ENCODE measurements at places on chromosomes 6 and 20.

DNA sequence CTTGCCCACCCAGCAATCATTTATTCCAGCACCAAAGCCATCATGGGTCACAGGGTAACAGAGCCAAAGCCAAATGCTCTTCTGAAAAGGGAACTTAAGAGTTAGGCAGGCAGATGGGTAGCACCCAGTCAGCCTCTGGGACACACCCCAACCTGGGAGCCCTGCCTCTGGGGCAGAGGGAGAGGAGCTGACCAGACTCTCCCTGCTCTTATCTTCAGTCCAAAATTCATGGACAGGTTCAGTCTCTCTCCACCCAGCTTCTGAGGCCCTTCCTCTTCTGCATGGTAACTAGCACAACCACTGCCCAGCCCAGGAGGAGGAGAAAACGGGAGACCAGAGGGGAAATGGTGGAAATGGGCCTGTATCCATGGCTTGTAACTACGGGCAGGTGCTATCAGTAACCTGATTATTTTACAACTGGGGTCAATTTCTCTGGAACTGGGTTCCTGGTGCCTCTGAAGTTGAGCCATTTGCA lies 105.4 kb downstream of the NOL4L start:
- DNase-seq, result no peak

DNA sequence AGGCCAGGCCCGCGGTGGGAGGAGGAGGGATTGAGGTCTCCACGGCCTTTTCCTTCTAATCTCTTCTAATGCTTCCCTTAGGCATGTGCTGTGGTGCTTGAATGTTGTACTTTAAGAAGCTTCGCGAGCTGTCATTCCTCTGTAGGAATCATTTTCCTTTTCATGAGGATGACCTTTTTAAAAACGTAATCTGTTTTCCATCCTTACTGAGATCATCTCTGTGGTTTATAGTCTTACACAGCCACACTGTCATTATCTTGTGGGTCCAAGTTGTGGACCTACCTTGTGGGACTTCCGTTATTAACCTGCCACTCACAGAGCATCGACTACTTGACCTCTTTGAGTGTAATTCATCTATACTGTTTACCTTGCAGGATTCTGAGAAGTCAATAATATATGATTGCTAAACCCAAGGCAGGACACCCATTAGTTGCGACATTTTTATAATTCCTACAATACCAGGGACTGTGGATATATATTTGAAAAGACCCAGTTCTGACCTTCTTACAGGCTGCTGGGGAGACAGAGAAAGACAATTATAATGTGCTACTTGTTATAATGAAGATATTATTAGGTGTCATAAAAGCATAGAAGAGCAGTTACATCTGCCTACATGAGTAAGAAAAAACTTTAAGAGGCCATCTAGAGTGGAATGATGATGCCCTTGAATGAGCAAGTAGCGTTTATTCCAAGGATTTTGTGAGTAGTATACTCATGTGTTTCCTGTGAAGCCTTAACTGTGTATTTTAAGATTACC lies 842 bp downstream of the SLC25A27 start:
- DNase-seq, result peak; percentile 44

DNA sequence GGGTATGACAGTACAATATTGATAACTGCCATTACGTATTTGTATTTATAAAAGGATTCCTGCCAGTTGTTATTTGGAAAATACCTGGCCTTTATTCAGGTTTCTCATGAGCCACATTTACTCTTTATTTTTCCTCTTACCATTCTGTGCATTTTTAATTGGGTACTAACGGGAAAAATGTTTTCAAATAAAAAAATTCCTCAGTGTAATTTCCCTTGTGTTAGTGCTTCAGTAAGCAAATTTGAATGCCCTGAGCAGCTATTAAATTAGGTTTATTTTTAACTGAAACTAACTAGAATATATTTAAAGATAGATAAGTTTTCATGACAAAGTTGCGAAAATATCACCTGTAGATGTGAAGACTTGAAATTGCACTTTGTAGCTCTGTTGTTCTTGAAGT lies 146.0 kb downstream of the PTCHD4 start:
- no peak for DNase-seq

GRCh38 chr20:44848254-44849015 lies 37.1 kb upstream of the YWHAB start:
- DNase-seq, result no peak

- no peak for DNase-seq
Observed at GRCh38 chr6:87200469-87201175, 45.3 kb downstream of the ZNF292 start.

DNA sequence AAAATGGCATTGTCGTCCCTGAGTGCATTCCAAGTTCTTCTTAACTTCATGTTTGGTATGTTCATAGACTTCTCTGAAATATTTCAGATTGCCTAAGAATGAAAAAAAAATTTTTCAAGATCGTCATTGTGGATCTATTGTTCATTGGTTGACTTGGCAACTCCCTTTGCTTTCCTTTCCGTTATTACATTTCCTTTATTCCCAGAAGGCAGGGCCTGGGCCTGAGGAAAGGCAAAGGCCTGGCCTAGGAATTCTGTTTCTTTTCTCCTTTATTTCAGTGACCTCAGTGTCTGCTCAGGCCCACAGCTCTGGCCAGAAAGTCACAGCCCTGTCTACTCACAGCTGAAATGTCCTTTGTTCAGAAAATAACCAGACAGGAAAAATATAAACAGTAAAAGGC lies 401.6 kb upstream of the PLCB4 start:
- no peak for DNase-seq

GRCh38 chr20:53944796-53945195 lies 125.6 kb downstream of the BCAS1 start:
- DNase-seq, result no peak

DNA sequence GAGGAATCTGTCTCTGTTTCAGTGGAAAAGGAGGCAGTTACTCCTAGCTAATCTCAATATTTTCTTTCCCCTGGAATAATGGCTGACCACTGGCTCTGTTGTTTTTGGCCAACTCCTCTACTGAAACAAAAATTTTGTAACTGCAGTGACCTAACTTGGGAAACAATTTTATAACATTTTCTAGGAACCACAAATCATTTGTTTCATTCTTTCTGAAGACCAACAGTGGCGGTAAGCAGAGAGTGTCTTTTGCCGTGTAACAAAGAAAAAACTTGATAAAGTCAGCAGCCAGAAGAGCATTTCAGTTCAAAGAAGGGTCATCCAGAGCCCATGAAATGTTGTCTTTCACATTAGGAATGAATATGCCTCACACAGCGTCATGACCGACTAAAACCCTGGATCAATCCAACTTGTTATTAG lies 11.8 kb upstream of the BFSP1 start:
- DNase-seq, result no peak

DNA sequence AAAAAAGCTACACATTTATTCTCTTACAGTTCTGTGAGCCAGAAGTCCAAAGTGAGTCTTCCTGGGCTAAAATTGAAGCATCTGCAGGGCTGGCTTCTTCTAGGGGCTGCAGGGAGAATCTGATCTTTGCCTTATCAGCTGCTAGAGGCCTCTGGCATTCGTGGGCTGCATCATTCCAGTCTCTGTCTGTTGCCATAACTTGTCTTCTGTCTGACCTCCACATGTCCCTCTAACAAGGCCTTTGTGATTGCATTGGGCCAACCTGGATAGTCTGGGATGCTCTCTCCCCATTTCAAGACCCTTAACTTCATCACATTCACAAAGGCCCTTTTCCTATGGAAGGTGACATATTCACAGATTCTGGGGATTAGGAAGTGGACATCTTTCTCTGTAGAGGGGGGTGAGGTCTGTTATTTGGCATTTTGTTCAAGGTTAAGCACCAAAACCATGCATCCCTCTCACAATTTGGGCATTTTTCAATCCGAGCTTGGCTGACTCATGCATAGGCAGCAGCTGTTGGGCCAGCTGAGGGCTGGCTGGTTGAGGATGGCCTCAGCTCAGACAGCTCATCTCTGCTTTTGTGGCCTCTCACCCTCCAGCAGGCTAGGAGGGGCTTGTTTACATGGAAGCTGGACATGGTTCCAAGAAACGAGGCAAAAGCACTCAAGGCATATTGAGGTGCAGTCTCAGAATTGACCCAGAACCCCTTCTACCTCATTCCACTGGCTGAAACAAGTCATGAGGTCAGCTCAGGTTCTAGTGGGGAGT lies 116.1 kb upstream of the NXT1 start:
- peak; percentile 6 for DNase-seq

GRCh38 chr6:125030969-125031368 lies 68.7 kb downstream of the RNF217 start:
- DNase-seq, result no peak

GRCh38 chr6:159819932-159820640 lies 20.0 kb downstream of the PNLDC1 start:
- DNase-seq, result no peak

- no peak for DNase-seq
Observed at GRCh38 chr6:11824986-11825385, 46.4 kb upstream of the ADTRP start.

DNA sequence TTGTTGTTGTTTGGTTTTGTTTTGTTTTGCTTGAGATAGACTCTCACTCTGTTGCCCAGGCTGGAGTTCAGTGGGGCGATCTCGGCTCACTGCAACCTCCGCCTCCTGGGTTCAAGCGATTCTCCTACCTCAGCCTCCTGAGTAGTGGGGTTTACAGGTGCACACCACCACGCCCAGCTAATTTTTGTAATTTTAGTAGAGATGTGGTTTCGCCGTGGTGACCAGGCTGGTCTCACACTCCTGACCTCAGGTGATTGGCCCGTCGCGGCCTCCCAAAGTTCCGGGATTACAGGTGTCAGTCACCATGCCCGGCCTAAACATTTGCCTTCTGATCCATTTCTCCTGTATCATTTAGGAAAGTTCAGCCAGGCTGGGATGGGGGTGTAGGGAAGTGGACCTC lies 17.7 kb downstream of the DUSP22 start:
- DNase-seq, result no peak

DNA sequence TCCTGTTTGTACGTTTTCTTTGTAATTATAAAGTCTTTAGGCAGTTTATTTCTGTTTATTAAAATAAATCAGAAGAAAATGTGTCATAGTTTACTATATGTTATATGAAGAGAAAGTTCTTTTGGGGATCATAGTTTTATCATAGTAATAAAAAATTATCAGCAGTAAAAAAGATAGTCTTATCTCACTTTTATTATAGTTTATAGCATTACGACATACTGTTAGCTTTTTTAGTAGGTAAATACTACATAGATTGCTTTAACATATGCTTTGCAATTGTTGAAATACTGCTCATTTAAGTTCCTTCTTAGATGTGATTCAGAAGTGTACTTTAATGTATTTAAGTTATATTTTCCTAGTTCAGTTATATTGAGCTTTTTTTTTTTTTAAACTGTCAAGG lies 13.9 kb downstream of the QKI start:
- no peak for DNase-seq

- no peak for DNase-seq
Observed at GRCh38 chr6:107496892-107497684, 7.2 kb downstream of the SOBP start.

DNA sequence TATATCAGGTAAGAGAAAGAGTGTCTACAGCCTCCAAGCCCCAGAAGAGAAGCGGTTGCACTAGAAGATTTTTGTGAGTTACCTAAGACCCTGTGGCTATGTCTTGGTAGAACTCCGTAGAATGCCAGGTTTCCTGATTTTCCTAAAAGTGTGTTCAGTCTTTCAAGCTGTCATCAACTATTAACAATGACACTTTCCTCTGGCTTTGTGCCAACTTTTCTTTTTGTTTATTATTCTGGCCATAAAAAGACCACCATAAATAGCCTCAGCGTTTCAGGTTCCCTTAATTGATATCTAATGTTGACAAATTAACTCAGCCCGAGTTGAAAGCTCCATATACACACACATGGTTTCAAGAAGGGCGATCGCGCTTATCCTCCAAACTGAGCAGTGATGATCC lies 1.2 kb downstream of the PAK5 start:
- DNase-seq, result no peak

DNA sequence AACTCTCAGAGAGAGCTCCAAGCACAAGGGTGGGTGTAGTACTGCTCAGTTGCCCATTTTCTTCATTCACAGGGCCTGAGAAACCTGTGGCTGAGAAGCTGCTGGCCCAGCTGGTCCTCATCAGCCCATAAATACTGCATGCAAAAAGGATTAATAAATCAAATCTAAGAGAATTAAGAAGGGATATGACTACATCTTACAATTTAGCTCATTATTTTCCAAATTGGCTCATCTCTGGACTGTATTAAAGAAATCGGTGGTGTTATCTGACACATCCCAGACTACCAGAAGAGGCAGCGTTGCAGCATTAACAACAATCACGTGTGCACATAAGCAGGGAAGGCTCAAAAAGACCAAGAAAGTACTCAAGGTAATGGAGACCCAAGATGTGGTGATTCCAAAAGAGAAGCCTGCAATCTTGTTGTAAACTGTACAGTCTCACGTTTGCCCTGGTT lies 90.7 kb downstream of the CD24 start:
- DNase-seq, result no peak

- no peak for DNase-seq
Observed at GRCh38 chr6:110422444-110422822, 7.1 kb upstream of the DDO start.

DNA sequence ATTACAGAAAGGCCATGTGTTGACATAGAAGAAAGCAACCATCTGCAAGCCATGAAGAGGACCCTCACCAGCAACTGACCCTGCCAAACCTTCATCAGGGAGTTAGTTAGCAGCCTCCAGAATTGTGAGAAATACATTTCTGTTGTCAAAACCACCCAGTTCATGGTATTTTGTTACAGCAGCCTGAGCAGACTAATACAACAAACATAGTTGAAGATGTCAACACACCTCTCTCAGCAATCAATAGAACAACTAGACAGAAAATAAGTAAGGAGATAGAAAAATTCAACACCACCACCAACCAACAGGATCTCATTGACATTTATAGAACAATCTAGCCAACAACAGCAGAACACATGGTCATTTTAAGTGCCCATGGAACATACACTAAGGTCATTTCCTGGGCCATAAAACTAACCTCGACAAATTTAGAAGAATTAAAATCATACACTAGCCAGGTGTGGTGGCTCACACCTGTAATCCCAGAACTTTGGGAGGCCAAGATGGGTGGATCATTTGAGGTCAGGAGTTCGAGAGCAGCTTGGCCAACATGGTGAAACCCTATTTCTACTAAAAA lies 32.7 kb downstream of the TCP11 start:
- no peak for DNase-seq

- no peak for DNase-seq
Observed at GRCh38 chr6:126170978-126171382, 168.9 kb upstream of the CENPW start.

GRCh38 chr6:40778918-40779317 lies 191.8 kb upstream of the LRFN2 start:
- DNase-seq, result no peak

- no peak for DNase-seq
Observed at GRCh38 chr6:138245751-138246150, 27.5 kb upstream of the PBOV1 start.

- DNase-seq, result no peak
Observed at GRCh38 chr20:50734730-50735679, 3.6 kb downstream of the PARD6B start.

- DNase-seq, result no peak
Observed at GRCh38 chr6:11722220-11722619, 56.4 kb downstream of the ADTRP start.

DNA sequence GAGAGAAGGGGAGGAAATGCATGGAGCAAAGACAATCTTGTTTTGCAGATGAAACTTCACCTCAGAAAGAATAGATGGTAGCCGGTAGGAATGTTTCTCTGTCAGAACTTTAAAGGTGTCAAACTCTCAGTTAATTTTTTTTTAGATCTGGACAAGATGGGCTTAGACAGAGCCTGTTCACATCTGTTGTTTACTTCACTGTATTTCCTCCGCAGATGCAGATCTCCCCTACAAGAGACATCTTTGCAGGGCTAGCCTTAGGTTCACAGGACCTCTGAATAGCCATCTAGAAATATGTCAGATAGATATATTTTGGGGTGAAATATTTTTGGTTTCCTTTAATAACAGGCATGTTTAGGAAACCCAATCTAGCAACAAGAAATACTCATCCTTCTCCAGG lies 12.1 kb upstream of the ZBP1 start:
- no peak for DNase-seq

Measured in pons (tissue), 1 donor.